ENCODE measurements at places on chromosomes 5 and 9.

GRCh38 chr5:176188085-176188484 is 50.1 kb upstream of the SIMC1 start:
- no peak for DNase-seq

GRCh38 chr9:131534721-131535237 is 3.7 kb upstream of the UCK1 start:
- DNase-seq, result no peak

DNA sequence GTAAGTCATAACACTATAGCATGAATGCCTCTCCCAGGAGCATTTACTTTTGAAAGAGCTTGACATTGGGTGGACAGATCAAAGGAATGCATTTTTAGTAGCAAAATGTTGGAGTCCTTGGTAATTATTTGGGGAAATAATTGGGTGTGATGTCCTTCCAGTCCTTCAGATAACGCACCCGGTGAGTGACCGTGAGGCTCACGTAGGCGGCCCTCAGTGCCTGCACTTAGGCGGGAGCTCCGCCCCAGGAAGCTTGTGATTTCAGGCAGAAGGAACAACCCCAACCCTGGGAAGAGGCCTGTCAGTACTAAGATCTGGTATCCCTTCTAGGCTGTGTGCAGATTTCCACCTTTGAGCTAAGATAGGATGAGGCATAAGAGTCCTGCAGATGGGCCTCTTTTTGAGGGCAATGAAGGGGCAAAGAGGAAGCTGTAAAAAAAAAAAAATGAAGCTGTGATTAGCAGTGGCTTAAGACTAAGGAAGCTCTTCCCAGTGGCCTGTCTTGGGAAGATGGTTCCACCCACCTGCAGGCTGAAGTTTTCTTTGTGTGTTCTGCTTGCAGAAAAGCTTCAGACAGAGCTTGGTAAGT is 14.9 kb downstream of the BTNL9 start:
- no peak for DNase-seq

GRCh38 chr9:36825179-36825578 is 208.9 kb downstream of the PAX5 start:
- DNase-seq, result no peak

- DNase-seq, result no peak
Observed at GRCh38 chr5:124650951-124651662, 95.3 kb downstream of the ZNF608 start.

- no peak for DNase-seq
Observed at GRCh38 chr5:63249960-63250359, 671.3 kb downstream of the LRRC70 start.

- DNase-seq, result no peak
Observed at GRCh38 chr9:132586830-132587591, 4.6 kb downstream of the BARHL1 start.

- no peak for DNase-seq
Observed at GRCh38 chr5:81068063-81068462, 107.9 kb downstream of the RASGRF2 start.

DNA sequence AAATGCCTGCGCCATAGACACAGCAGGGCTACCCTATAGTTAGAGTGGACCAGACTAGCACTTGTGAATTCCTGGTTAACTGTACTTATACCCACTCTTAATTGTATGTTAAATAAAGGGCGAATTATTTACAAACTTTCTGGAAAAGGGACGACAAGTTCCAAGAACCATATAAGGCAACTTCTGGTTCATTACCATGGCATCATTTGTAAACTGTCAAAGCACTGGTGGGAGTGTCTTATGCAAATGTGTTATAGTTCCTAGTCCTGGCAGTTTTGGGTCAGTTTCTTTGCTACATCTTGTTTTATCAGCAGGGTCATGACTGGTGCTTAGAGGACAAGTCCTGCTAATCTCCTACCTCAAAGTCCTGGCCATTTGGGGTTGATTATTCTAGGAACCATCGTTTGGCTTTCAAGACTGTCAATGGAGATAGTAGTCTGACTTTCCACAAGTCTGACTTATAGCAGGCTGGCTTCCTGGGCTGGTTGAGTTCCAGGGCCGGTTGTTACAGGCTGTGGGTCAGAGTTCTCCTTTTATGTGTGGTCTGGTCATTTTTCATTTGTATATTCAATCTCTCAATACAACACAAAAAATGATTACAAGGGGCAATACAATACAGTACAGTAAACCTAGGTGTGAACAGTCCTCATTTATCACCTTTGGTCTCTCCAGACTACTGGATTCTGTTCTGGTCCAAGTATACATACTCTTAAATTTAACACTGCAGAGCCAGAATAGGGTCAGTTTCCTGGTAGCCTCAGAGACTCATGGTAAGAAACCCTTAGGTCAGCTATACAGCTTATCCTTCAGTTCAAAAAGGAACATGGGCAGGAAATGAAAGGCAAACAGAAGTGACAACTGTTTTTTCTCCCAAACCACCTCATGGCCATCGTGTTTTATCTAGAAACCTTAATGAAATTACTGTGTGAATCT is 8.3 kb upstream of the CFAP95 start:
- no peak for DNase-seq

DNA sequence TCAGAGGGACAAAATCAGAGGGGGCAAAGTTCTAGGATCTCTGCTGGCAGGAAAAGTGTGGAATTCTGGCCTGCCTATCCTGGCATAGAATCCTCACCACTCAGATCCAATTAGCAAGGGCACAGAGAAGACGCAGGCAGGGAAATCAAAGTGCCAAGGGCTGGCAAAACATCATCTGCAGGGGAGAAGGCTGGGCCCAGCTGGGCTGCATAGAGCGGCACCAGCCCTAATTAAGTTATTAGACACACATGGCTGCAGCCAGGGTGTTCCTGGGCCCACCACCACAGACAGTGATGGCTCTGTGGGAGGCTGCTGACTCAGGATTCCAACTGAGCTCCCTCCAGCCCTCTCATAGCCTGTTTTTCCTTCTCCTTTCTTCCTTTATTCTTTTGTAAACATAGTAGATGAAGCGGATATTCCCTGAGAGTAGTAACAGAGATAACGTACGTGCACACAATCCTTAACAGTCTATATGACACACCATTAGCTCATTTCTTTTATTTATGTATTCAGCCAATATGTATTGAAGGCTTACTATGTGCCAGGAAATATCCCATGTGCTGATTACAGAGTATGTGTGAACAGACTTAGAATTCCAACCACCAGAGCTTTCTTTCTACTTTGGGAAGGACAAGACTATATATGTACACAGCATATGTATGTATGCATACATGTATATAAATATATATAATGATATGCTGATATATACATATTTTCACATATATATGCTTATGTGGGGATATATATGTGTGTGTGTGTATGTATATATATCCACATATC is 236.1 kb downstream of the ASTN2 start:
- DNase-seq, result no peak

DNA sequence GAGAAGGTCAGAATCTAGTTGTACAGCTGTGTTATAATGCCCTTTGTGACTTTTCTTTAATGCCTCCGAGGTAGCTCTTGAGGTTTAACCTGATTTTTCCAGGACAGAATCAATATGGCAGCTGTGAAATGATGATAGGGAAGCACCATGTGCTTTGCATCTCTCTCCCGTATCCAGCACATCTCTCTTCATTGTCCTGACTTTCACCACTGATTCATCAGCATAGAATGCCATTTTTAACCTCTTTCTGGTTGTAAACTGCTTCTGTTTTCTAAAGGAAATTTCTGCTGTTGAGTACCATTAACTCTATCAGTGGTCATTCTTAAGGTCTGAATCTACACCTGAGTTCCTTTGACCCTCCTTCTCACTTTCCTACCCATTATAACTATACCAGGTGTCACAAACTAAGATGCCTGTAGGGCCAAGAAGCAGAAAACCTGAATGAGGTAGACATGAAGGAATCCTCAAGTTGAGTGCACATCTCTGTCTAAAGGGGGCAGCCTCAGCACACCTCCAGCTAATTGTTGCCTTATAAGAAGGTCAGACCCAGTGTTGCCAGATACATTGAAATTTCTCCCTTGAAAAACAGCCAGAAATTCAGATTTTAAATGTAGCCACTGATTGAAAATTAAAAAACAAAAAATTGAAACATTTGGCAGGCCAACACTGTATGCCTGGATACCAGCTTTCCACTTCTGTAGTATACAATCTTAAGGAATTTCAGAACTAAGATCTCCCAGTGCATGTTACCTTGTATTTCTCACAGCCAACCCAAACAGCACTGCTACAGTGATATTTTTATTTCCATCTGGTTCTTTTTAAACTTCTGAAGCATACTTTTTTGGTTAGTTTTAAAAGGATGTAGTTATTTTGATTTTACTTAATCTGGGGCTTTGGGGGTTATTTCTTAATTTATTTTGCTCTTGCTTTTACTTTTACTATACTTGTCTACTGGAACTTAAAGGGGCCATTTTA is 35.8 kb upstream of the TLX3 start:
- DNase-seq, result no peak

- no peak for DNase-seq
Observed at GRCh38 chr5:103862398-103862797, 299.8 kb upstream of the NUDT12 start.

Data from activated CD8-positive, alpha-beta memory T cell treated with anti-CD3 and anti-CD28 coated beads for 4 hours (primary cell).